ENCODE measurements at places on chromosomes 16 and 17.

- DNase-seq, result no peak
Observed at GRCh38 chr17:17826342-17826713, 10.5 kb downstream of the SREBF1 start.

GRCh38 chr16:21120976-21121520, 29.6 kb downstream of the DNAH3 start:
- no peak for DNase-seq

- no peak for DNase-seq
Observed at GRCh38 chr17:8488901-8489300, 53.2 kb downstream of the NDEL1 start.

GRCh38 chr17:50257676-50258224, 16.5 kb upstream of the TMEM92 start:
- no peak for DNase-seq

DNA sequence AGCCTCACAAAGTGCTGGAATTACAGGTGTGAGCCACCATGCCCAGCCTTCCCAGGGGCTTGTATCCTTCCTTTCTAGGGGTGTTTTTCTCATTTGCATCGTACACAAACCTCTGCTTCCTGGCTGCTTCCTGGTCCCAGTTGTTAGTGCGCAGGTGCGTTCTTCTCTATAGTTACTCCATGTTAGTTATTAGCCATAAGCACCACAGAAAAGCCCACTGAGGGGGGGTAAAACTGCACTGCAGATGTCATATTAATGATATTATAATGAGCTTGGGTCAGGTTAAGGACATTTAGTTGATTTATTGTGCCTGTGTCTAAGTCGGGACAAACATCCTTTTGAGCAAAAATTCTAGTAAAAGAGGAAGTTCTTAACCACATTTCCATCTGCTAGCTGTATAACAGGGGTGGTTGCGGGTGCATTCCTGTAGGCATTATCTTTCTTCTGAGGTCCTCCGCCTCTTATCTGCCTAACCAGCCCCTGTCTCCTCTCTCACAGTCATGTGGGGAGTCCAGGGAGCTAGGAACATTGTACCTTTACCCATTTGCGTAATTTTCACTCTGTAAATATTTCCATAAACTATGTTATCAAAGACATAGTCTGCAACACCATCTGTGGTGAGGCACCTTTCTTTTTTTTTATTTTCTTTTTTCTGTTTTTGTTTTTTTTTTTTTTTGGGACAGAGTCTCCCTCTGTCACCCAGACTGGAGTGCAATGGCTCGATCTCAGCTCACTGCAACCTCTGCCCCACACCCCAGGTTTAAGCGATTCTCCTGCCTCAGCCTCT, 23.6 kb upstream of the ATF7IP2 start:
- DNase-seq, result no peak

DNA sequence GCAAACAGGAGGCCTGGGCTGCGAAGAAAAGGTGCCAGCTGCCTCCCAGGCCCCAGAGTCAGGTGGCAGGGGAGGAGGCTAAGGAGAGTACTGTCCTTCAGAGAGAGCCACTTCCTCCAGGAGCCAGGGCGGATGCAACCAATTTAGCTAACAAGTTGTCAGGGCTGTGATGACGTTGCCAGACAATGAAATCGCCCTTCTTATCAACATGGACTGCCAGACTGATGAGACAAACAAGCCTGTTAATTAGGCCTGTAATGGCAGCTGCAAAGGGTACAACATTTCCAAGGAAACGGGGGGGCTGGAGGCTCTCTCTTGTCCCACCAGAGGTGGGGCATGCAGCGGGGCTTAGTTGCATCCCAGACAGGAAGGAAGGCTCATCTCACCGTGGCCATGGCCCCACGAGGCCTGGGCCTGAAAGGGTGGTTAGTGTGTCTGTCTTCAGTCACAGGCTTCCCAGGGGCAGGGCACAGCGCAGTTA, 111.8 kb downstream of the SDK2 start:
- no peak for DNase-seq

GRCh38 chr17:42407289-42407836, 15.7 kb downstream of the CAVIN1 start:
- DNase-seq, result peak; percentile 55

DNA sequence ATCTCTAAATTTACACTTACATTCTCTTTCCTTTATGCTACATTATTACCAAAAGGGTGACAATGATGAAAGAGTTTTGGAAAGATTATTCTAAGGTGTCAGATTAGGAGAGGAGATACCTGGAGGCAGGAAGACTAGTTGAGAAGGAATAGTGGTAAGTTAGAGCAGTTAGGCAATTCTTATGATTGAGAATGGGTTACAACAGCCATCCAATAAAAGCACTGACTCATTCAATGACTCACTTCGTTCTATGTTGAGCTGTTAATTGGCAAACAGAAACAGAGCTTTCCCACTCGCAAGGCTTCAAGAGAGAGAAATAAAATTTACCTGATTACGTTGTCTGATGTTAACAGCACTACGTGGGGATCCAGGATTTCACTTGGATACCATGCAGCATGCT, 5.8 kb downstream of the NUP88 start:
- no peak for DNase-seq

DNA sequence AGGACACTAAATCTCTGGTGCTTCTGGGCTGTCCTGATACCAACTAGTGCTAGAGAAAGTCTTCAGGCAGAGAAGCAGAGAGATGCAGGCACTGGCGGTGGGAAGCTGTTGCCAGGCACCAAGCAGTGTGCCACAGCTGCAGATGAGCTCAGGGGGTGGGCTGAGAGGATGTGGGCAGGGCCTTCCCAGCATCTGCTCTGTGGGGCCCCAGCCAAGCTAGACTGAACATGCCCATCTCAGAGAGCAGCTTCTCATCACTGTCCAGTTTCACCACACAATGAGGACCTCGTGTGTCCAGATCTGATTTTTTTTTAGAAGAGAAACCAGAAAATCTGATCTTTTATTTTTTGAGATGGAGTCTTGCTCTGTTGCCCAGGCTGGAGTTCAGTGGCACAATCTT, 17.1 kb downstream of the PSKH1 start:
- DNase-seq, result no peak

- no peak for DNase-seq
Observed at GRCh38 chr17:57107498-57108101, 22.6 kb downstream of the AKAP1 start.

DNA sequence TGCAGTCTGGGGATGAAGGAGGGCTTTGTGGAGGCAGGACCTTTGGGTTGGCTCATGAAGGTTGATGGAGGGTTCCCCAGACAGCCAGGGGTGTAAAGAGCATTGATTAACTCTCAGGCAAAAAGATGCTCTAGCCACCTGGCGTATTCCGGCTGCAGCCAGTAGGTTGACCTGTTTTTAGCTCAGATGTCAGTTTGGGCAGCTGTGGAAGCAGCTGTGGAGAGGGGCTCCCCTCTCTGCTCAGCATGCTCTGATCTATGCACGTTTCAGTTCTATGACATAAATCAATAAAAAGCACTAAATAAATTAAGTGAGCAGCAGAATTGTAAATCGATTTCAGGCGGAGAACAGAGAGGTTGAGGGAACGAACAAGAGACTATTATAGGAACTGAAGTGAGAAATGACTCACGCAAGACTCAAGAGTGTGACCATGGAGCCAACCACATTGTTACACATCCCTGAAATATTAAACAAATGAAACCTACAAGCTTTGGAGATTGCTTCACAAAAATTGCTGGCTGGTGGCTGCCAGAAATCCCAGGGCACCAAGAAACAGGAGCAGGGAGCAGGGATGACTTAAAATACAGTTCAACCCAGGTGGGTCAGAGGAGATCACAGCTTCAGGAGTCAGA, 111.9 kb downstream of the GSG1L start:
- DNase-seq, result no peak

GRCh38 chr16:10421596-10421995, 35.7 kb downstream of the ATF7IP2 start:
- no peak for DNase-seq

Measured in T-helper 1 cell (primary cell).